ENCODE measurements at places on chromosomes 1 and 21.

GRCh38 chr1:90387805-90388204 lies 329.3 kb downstream of the BARHL2 start:
- DNase-seq, result no peak

GRCh38 chr1:3417082-3417739 lies 37.3 kb upstream of the ARHGEF16 start:
- DNase-seq, result no peak

DNA sequence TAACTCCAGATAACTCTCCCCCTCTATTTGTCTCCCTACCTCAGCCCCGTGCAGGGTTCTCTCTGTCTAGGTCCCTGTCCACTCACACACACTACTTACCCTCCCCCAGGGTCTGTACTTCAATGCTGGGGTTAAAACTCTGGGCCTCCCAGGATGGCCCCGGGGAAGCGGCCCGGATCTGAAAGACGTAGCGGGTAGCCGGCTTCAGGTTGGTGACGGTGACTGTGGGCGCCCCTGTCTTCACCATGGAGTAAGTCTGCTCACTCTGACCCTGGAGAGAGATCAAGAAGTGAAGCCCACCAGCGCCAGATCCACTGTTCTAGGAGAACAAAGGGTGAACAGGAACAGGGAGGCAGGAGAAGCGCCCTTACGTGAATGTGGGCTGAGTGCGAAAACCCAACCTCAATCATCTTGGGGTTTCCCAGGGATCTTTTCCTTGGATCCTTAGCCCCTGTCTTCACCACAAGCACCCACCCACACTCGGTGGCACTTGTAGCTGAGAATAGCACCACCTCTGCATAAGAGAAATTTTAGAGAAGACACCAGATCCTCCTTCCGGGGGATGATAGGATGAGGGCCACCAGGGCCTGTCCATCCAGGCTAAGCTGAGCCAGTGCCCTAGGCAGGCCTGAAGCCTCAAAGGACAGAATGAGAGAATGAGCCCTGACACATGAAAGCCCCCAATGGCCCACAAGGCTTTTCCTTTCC lies 33.5 kb downstream of the EPHA10 start:
- DNase-seq, result no peak

DNA sequence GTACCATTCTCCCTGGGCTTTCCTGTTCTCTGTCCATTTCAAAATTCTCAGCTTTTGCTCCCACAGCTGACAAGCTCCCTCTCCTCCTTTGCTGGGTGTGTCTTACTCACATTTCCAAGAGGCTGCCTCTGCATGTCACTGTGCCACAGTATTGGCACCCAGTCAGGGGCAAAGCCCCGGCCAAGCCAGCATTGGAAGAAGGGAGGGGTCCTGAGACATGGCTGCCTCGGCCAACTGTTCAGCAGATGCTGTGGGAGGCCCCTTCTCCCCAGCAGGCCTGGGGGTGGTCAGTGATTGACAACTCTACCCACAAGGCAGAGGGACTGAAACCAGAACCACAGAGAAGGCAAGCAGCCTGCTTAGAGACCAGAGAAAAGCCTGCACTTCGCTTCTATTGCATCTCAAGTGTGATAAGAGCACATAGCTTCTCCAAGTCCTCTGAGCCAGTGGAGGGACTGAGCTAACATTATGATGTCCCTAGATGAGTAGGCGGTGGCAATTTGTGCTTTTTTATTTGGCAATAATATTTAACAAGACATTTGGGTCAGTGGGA lies 294.1 kb downstream of the SIPA1L2 start:
- DNase-seq, result no peak

DNA sequence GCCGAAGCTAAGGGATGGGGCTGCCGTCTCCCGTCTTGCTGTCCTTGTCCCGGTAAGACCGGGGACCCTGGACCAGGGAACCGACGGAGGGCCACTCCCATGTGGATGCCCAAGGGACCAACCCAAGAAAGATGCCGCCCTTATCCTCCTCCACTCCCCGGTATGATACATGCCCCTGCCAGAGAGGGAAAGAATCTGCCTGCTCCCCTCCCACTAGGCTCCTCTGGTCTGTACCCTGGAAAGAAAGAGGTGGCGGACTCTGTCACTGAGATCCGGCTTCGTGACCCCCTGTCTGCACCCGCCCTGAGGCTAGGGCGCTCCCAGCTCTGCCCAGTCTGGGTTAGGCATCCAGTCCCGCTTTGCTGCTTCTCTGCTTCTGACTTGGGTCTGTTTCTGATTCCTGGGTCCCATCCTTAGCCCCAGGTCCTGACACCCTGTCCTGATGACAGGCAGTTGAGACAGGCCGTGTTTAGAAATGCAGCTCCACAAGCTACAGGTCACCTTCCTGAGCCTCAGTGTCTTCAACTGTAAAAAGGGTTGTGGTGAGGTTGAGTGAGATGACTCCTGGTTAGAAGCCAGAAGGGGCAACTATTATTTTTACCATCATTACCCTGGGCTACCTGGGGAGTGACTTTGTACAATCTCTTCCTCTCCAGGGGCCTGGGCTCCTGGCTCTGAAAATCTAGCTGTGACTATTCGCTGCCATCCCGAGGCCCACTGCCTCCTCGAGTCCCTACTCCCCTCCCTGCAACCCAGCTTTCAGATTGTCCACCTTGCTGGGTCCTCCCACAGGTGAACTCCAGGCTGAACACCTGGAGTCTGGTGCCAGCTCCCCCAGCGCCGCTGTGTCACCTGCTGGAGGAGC lies 3.7 kb downstream of the MATN1 start:
- peak; percentile 94 for DNase-seq
